Natural killer cell (primary cell): ENCODE measurements at places on chromosomes 1 and 21.

- DNase-seq, result no peak
Measured at GRCh38 chr1:47917687-47918086, 79.5 kb downstream of the TRABD2B start.

- DNase-seq, result no peak
Measured at GRCh38 chr1:154258784-154259183, 13.6 kb upstream of the HAX1 start.

DNA sequence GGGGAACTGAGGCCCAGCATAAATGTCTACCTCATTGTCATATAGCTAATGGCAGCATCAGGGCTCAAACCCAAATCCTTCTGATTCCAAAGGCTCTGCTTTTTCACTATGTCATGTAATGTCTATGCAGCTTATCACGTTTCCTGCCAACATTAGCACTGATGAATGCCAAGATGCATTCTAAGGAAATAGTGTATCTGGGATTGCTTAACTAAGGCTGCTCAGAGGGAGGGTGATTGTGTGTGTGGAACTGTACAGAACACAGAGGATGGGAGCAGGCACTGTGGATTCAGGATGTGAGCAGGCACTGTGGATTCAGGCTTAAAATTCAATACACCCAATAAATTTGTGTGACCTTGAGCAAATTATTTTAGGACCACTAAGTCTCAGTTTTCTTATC, 456.4 kb upstream of the DEPDC1 start:
- no peak for DNase-seq

DNA sequence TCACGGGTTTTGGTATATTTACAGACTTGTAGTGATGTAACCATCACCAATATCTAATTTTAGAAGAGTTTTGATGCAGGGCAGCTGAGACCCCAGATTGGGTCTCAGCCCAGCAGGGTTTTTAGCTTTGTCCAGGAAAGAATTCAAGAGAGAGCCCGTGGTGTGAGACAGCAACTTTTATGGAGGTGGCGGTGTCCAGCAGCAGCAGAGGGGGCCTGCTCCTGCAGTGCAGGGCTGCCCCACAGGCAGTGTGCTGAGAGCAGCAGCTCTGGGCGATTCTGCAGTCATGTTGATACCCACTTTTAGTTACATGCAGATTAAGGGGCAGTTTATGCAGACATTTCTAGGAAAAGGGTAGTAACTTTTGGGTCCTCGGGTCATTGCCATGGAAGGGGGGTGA, 1.8 kb upstream of the EPHX1 start:
- DNase-seq, result no peak

- no peak for DNase-seq
Measured at GRCh38 chr1:232675260-232675659, 45.3 kb upstream of the SIPA1L2 start.

- no peak for DNase-seq
Measured at GRCh38 chr1:63804829-63805484, 31.1 kb downstream of the ROR1 start.
